H1 (cell line): ENCODE measurements at places on chromosomes 12 and 14.

DNA sequence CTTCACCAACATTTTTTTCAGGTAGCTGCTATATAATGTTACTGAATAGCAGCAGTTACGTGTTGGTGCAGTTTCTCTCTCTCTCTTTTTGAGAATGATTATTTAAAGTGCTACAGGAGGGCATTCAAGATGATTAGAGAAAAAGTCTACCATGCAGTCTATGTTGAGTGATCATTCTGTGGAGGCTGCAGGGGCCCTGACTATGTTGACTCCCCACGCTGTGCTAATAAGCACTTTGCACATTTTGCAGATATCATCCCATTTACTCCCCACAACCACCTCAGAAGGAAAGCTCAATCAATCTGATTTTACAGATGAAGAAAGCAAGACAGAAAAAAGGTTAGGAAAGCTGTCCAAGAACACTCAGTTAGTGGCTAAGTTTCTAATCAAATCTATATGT is 87.8 kb downstream of the RTN1 start:
- no peak for DNase-seq
- H3K27ac ChIP-seq: no peak overlapping the region
- H3K27me3 ChIP-seq: no peaks in the 10 kb centered on the region
- no peaks in the 10 kb centered on the region for H3K36me3 ChIP-seq

DNA sequence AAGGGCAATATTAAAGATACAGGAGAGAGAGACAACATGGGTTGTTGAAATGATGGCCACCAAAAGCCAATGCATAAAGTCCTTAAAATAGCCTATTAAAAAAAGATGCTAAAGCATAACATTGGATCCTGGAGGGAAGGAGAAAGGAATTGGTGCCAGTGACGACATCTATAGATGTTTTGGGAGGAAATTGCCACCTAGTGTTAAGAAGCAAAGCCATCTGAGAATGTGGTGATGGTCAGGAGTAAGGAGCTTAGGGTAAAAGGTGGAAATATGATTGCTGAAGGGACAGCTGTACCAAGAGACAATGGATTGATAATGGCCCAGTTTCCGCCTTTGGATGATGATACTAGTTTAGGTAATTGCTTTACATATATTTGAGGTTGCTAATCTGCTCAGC is 85.1 kb downstream of the TMEM30B start:
- no peaks in the 10 kb centered on the region for H3K27me3 ChIP-seq
- no peaks in the 10 kb centered on the region for H3K4me1 ChIP-seq
- no peaks in the 10 kb centered on the region for H3K36me3 ChIP-seq

GRCh38 chr12:78156751-78157150 is 326.1 kb downstream of the NAV3 start:
- H3K36me3 ChIP-seq: no peaks in the 10 kb centered on the region
- H3K27me3 ChIP-seq: no peaks in the 10 kb centered on the region
- H3K4me1 ChIP-seq: no peaks in the 10 kb centered on the region
- no peak for DNase-seq

GRCh38 chr12:32821293-32821692 is 65.6 kb upstream of the YARS2 start:
- peaks cover 22% of the 10 kb centered on the region for H3K36me3 ChIP-seq
- H3K27ac ChIP-seq: no peak overlapping the region
- H3K27me3 ChIP-seq: no peaks in the 10 kb centered on the region
- no peaks in the 10 kb centered on the region for H3K4me1 ChIP-seq

DNA sequence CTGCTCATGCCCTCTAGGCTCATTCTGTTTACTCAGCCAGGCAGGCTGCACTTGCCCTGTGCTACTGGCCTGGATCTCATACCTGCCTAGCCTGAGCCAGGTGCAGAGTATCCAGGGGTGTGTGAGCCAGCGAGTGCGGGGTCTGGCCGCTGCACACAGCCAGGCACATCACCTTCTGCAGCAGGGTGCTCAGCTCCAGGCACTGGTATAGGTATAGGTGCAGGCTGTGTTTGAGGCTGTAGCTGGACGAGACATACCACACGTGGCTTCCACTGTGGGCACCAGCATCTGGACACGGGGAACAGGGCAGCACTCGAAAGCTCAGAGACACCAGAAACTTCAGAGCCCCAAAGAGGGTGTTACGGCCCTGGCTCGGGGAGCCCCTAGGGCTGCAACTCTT is 424.2 kb downstream of the RERGL start:
- no peak overlapping the region for H3K27ac ChIP-seq
- no peak overlapping the region for H3K4me3 ChIP-seq
- no peak for DNase-seq
